GM12892 (cell line): ENCODE measurements at places on chromosomes 7 and 10.

- no peak for DNase-seq
Observed at GRCh38 chr10:93495654-93496321, 624 bp upstream of the CEP55 start.

GRCh38 chr7:28748933-28749584, 209.1 kb downstream of the TRIL start:
- DNase-seq, result no peak

- DNase-seq, result no peak
Observed at GRCh38 chr10:127881262-127881661, 11.5 kb downstream of the CLRN3 start.

DNA sequence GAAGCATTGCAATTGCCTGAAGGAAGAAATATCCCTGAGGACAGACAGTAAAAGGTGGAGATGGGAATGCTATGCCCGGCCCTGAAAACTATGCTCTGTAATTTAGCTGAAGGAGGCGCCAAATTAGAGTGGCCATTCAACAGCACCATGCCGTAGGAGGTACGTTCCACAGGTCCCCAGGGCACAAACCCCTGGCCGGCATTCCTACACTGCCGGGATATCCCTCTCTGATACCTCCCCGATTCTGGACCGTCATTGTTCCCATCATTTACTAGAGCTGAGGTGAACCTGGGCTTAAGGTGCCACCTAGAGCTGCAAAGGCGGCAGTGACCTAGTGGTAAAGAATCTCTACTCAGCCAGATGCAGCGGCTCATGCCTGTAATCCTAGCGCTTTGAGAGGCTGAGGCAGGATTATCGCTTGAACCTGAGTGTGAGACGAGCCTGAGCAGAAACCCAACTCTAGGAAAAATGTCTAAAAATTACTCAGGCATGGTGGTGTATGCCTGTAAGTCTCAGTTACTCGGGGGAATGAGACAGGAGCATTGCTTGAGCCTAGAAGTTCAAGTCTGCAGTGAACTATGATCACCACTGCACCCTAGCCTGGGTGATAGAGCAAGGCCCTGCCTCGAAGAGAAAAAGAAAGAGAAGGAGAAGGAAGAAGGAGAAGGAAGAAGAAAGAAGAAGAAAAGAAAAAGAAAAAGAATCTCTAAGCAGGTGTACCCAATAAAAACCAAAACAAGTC, 53.0 kb upstream of the TNKS2 start:
- no peak for DNase-seq

DNA sequence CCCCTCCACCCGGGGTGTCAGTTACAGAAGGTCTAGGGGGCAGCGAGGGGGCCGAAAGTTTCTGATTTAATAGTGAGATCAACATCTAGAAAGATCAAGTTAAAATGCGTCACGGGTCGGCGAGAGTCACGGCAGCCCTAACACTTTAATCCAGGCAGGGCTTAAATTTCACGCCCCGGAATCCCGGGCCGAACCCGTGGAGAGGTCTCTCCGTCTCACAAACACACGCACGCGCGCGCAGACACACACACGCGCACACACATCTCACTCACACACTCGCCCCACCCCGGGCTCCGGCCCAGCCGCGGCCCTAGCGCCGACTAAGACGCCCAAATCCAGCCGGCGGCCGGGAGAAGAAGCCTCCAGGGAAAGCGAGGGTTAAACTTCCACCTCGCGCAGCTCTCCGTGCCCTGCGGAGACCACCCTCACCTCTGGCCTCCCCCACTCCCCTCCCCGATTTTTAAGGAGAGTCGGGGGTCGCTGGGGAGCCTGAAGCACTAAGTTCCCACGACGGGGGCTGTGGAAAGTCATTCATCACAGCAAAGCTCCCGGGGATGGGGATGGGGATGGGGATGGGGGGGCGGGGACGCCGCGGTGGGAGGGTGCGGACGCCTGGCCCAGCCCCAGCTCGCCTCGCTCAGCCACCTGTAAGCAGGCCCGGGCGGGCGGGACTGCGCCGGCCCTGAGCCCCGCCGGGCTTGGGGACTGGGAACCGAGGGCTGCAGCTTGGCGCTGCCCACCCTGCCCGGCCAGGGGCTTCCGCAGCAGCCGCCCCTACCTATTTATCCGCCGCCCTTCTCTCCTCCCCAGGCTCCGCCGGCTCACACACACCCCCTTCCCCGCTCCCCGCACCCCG, 1.6 kb downstream of the PDGFA start:
- no peak for DNase-seq
